NCI-H460 (cell line): ENCODE measurements at places on chromosomes 4 and X.

GRCh38 chr4:10008609-10009005, 12.7 kb downstream of the SLC2A9 start:
- no peak for DNase-seq

DNA sequence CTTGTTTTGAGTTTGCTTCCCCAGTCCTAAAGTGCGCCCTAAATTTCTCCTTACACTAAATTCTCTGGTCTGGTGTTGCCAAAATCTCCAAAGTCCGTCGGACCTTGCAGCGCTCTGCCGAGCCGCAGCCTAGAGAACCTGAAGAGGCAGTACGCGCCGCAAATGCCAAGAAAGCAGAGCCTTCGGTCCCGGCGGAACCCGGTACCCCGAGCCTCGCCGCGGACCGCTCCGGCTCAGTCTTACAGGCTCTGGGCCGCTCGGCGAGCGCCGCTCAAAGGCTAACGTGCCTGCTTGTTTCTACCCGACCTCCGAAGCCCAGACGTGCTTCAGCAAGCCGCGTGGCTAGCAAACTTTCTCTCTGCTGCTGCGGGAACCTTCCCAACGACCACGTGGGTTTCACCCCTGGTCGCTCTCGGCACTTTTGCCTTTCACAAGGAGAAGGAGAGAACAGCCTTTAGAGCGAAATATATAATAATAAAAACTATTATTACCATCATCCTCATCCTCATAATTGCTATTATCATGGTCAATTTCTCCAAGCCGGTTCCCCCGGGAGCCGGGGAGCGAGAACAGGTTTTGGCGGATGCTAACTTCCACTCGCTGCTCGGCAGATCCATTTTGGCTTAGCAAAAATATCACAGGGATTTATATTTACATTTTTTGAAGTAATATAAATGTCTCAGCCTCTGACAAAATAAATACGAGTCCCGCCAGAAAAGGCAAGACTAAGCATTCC, 2.2 kb upstream of the HTR2C start:
- DNase-seq: peak; percentile 8

- peak; percentile 27 for DNase-seq
Observed at GRCh38 chr4:182207830-182208396, 35.3 kb upstream of the TENM3 start.

DNA sequence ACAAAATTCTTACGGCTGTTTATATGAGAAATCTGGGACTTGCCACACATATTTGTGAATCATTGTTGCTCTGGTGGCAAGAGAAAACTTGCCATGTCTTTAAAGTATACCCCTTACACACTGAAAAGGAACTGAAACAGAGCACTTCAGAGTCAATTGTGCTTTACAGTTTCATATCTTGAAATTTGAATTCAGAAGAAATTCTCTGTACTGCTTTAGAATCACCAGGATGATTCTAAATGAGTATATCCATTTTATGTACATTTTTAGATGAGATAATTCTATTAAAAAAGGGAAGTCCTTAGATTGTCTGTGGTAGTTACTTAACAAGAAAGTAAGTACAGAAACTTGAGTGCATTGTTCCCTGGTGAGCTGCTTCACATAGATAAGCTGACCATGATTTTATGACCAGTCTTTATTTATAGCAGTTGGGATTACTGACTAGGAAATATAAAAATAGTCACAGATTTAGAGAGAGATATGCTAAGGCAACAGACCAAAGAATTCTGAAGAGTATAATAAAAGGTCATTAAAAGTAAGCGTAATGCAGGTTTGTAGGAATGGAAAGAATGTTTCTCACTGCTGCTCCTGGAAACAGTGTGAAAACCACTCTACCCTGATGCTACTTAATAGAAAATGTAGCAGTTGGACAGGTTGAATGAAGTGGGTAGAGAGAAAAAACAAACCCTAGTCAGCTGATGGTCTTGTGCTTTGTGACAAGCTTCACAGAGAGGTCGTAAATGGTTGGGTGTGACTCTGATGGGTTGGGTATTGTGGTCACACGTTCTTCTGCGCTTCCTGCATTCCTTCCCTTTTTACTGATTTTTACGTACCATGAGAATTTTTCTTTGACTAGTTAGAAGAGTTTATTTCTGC, 41.0 kb downstream of the FNIP2 start:
- no peak for DNase-seq

DNA sequence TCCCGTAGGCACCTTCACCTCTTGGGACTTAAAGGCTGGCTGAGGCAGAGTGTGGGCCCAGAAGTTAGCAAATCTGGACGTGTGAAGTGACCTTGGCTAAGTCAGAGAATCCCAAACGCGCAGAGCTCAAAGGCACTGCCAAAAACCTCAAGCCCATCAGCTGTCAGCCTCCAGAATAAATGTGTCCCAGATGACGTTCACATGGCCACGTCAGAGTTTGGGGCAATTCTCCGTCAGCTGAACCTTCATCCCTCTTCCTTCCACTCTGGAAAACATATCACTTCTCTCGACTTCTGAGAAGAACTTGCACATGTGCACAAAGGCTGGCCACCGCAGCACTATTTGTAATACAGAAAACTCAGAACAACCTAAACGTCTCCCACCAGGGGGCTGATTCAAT, 35.7 kb upstream of the APLN start:
- no peak for DNase-seq
